ENCODE measurements at places on chromosomes 11 and 22.

DNA sequence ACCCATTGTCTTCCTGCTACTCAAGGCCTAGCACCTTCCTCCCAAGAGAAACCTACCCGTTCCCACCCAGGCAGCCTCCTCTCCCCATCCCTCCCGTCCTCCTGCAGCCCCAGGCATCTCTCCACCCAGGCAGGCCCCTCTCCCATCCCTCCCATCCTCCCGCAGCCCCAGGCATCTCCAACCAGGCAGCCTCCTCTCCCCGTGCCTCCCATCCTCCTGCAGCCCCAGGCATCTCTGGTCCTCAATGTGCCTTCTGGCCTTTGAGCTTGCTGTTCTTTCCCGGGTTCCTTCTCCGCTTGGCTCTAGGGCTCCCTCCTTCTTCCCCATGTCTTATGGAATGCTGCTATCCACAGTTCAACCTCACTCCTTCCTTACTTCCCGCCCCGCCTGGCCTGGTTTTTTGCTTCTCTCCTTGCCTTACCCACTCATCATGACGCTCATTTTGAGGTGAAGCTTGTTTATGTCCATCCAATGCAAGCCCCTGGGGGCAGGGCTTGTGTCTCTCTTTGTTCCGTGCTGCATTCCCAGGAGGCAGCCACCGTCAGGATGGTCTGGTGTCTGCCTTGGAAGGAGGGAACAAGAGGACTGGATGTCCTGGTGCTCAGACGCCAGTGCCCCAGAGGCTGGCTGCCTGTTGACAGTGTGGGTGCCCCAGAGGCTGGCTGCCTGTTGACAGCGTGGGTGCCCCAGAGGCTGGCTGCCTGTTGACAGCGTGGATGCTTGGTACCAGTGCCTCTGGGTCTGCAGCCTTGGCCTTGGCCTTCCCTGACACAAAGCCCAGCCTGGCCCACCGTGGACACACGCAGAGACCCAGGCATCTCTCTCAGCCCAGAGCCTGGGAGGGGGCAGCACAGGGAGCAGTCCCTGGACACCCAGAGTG is 815.7 kb downstream of the BRD1 start:
- DNase-seq: no peak

GRCh38 chr22:25564979-25565677 is 653 bp downstream of the GRK3 start:
- no peak for DNase-seq

GRCh38 chr11:34987617-34988016 is 71.2 kb downstream of the PDHX start:
- no peak for DNase-seq

- DNase-seq: no peak
These were observed 8.6 kb downstream of the CFL1 start for GRCh38 chr11:65849366-65849765.
